Mesenchymal stem cell (in vitro differentiated cells and primary cell): ENCODE measurements at places on chromosomes 16 and 17.

DNA sequence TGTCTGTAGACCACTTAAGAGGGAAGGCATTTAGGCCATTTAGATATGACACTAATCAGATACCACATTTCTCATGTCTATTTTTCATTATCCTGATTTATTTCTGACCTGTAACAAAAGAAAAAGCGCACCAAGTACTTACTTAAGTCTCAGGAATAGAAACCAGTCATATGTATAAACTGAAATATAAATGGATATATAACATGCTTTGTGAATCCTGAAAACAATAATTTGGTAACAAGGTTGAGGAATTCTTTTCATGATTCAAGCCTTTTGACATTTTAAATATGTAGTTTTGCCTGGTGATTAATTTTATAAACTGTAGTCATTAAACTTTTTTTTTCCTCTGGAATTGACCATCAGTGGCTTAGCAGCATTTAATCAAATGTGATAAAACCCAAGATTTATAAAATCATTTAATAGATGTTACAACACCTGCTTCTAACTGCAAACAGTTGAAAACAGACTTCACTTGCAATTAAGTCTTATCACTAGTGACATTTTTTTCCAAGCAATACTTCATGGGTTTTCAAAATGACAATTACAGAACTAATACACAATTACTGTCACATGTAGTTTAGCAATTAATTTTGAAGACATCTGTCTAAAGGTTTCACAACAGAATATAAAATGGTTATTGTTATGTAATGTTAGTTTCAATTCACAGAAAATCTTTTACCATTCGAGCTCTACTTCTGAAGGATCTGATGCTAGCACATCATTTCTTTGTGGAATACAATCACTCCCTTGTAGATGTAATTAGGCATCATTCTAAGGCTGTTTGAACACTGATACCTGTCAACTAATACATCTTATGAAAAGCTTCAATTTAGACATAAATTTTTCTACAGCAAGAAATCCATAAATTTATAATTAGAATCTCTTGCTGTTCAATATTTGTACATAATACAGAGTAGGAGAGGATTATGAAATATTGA, 110.3 kb downstream of the TOX3 start:
- no peak for DNase-seq

GRCh38 chr16:30054959-30055553, 10.5 kb upstream of the ALDOA start:
- peak; percentile 33 for DNase-seq

DNA sequence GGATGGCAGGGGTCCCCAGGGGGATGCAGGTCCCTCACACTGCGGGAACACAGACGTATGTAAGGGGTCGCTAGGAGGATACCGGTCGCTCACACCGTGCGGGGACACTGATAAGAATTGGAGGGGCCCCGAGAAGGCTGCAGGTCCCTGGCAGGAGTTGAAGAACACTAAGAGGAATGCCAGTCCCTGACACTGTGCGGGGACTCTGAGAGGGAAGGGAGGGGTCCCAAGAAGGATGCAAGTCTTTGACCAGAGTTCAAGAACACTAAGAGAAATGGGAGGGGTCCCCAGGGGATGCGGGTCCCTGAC, 510 bp downstream of the ERCC4 start:
- no peak for DNase-seq

DNA sequence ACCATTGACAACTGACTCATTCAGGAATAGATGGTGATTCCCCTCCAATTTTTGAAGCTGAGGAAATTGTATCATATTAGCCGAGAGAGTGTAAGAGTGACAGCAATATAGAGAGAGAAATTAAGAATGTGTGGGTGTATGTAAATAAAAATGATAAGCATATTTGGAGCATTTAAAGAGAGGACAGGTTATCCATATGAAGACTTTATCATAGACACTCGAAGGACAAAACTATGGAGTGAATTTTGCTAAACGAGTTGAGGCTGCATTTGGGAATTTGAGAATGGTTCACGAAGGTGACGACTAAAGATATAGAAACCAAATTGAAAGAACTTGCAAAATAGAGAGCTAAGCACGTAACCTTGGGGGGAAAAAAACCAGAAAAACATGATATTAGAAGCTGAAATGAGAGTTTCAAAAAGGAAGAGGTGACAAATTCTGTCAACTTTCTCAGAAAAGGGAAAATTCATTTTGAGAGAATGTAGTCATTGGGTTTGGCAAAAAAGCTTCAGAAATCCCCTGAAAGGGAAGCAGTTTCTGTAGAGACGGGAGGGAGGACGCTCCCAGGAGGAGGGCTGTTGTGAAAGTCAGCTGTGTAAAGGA, 129.7 kb downstream of the KCNJ2 start:
- no peak for DNase-seq

DNA sequence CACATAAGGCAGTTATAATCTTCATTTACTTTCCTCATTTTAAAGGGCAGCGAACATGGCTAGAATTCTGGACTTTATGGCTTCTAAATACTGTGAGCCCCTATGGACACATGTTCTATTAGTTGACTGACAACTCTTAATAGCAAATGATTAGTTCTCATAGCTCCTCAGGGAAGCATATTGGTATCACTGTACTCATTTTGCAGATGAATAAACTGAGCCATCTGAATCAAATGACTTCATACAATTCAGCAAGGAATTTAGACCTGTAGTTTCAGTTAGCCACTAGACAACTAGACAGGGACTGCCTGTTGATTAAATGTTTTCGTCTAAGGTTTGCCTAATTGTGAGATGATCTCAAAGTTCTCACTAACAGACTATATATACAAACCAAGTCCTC, 9.7 kb downstream of the TOB1 start:
- DNase-seq: no peak

GRCh38 chr16:29312835-29313558, 93.5 kb downstream of the NPIPB11 start:
- no peak for DNase-seq

DNA sequence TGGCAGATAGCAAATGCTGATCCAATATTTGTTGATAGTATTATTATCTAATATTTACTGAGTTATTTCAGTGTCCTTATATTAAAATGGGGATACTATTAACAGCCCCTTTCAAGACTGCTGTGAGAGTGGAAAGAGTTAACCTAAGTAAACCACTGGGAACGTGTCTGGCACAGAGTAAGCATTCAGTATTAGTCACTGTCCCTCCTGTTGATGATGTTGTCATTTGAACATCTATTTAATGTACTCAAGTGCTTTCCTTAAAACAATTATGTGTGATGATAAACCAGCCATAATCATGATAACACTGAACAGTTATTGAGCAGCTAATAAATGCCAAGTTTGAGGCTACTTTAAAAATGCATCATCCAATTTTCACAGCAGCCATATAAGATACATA, 135.7 kb upstream of the XYLT1 start:
- DNase-seq: no peak

- DNase-seq: peak; percentile 40
Observed at GRCh38 chr17:81002409-81003361, 11.0 kb downstream of the CHMP6 start.
